Foreskin keratinocyte (primary cell): ENCODE measurements at places on chromosomes 16 and 17. TPM values are rescaled to one million over a fixed set of nuclear protein-coding genes. Genes with fewer than 3 reads are reported as not detected.
A peak's percentile ranks its signal among the peaks of the same experiment; 100 is the strongest.

SPNS3 gene
- total RNA-seq = not detected in 2 replicates

LRRC37A gene
- total RNA-seq = 1.1 and 2.3 TPM in 2 replicates

PDILT gene
- total RNA-seq = not detected in 2 replicates

AANAT gene
- not detected in 2 replicates for total RNA-seq

TEX19 gene
- total RNA-seq = 0.07 TPM in 1 of 2 replicates, not detected in the other

CACNG1 gene
- not detected in 2 replicates for total RNA-seq

SLC47A1 gene
- 1.8 and 2.0 TPM in 2 replicates for total RNA-seq

RNF167 gene
- 118 and 119 TPM in 2 replicates for total RNA-seq

TNFSF13 gene
- 2.4 and 2.6 TPM in 2 replicates for total RNA-seq

TBC1D3D gene
- 0.21 and 0.88 TPM in 2 replicates for total RNA-seq

DNA sequence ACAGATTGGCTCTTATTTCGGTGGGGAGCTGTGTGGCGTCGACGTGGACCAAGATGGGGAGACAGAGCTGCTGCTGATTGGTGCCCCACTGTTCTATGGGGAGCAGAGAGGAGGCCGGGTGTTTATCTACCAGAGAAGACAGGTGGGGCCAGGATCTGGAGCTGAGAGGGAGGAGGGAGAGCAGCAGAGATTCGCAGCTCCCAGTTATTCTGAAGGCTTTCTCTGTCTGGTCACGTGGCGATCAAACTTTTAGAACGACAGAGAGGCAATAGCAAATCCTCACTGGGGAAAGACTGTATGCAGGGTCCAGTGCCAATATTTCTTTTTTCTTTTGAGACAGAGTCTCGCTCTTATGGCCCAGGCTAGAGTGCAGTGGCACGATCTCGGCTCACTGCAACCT lies 22.2 kb downstream of the ITGAL start:
- DNase-seq = no peak

- peak; percentile 46 for DNase-seq
Observed at GRCh38 chr16:30054959-30055553, 10.5 kb upstream of the ALDOA start.

DNA sequence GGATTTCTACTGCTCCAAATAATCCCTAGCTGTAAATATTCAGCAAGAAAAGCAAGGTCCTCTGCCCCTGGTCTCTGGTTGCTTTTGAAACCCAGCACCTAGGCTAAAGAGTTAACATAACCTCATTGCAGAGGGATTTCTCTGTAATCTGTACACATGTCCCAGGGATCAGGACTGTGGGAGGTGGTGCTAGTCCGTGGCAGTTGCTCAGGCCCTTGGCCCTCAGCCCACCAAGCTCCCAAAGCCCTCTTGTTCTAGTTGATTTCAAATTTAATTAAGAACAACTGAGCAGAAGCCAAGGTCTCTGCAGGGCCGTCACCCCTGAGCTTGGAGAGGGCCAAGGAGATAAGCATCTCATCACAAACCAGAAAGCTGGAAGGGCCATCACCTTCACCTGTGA lies 181.1 kb downstream of the SOX9 start:
- no peak for DNase-seq

- no peak for DNase-seq
Observed at GRCh38 chr16:19884611-19885450, at the start of gene GPRC5B. Gene GPRC5B, minus strand, starts transcription at chr16:19884848. Its CDS starts 12,003 bp downstream, at chr16:19872845.

DNA sequence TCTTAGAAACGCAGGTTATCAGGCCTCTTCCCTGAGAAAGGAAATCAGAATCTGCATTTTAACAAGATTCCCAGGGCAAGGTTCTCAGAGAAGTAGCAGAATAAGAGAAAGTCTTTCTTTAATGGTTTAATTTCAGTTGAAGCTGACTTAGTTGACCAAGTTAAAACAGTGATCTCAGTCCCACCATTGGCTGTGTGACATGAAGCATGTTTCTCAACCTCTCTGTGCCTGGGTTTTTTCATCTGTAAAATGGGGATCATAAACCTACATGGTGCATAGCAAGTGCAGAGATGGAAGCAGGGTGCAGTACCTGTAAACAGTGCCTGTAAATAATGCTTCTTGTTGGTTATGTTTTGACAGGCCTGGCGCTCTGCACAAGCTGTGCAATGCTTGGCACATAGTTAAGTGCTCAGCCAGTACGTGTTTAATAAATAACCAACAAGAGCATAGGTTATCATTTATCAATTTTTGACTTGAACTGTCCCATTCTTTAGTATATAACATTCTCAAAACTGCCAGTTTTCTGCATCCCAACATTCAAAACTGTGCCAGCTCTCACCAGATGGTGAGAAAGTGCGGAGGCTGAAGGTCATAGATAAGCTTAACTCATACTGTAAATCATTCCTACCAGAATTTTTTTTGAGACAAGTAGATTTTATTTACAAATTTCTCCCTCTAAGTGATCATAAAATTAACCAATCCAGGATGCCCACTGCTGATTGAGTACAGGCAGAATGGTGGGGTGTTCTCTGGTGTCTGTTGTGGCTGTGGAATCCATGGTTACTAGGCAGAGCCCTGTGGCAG lies 6.9 kb downstream of the C17orf67 start:
- DNase-seq = no peak

DNA sequence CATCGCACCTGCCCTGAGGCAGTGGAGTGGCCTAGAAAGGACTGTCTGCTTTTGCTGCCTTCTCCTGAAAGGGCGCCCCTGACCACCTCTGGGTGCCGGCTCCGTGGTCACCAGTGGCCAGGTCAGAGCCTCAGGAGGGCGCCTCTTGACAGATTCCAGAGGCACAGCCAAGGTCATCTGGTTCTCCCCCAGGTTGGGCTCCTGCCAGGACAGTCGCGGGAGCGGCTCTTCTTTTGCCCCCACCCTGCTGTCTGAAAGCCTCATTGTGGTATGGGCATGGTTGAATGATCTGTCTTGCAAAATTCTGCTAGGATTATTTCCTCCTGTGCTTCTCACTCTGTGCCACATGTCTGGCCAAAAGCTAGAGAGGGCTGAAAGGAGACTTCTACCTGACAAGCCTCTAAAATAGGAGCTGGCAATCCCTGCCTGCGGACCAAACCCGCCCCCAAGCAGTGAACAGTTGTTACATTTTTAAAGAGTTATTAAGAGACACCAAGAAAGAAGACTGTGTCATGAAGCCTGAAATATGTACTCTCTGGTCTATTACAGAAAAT lies 82.8 kb downstream of the SNX29 start:
- no peak for DNase-seq

- DNase-seq = no peak
Observed at GRCh38 chr16:24141917-24142316, 114.2 kb upstream of the CACNG3 start.

- no peak for DNase-seq
Observed at GRCh38 chr17:62807812-62808575, at the start of gene MARCHF10. Gene MARCHF10, minus strand, starts transcription at chr17:62808314. Its CDS starts 6,579 bp downstream, at chr17:62801735.

GRCh38 chr16:86449446-86450095 lies 60.8 kb upstream of the FOXF1 start:
- no peak for DNase-seq

- no peak for DNase-seq
Observed at GRCh38 chr16:69482410-69482991, 58.1 kb downstream of the CYB5B start.

GRCh38 chr16:7650431-7650830 lies 317.8 kb downstream of the RBFOX1 start:
- DNase-seq = no peak

GRCh38 chr17:83161298-83162034 lies 82.1 kb downstream of the METRNL start:
- no peak for DNase-seq

- no peak for DNase-seq
Observed at GRCh38 chr17:38434178-38434665, 6.0 kb downstream of the ARHGAP23 start.

DNA sequence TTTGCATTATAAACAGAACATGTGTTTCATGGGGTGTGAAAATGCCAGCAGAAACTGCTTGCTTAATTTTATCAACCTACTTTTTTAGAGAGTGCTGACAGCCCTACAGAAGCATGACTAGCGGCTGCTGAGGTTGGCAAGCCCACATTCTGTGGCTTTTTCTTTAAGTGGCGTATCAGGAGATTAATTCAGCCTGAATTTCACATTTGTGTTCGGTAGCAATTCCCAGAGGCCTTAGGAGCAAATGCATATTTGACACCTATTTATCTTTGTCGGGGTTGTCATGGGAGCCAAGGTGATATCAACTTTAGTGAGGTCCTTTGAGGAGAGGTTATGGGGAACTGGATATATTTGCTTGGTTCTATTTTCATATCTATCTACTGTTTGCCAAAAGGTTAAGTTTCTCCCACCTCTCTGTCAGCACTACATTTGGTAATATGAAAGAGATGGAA lies 140.9 kb downstream of the KCNJ2 start:
- DNase-seq = no peak

DNA sequence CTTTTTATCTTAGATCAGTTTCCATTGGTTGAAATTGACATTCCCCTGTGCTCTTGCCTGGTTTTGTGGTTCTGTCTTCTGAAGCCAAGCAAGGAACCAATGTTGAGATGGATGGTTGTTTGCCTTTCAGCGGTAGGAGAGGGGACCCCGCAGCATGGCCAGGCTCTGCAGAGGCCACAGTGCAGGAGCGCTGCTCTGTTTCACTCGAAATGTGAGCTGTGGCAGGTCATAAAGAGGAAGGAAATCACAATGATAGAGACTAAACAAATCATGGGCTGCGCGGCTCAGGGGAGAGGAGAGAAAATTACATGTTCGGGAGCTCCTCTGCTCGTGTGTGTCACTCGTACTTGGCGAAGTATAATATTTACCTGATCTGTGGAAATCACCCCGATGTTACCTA lies 148.2 kb downstream of the SNX29 start:
- DNase-seq = no peak

GRCh38 chr16:12406158-12406557 lies 397.5 kb downstream of the CPPED1 start:
- DNase-seq = no peak

- no peak for DNase-seq
Observed at GRCh38 chr16:1441391-1441829, 2.9 kb downstream of the CCDC154 start.

DNA sequence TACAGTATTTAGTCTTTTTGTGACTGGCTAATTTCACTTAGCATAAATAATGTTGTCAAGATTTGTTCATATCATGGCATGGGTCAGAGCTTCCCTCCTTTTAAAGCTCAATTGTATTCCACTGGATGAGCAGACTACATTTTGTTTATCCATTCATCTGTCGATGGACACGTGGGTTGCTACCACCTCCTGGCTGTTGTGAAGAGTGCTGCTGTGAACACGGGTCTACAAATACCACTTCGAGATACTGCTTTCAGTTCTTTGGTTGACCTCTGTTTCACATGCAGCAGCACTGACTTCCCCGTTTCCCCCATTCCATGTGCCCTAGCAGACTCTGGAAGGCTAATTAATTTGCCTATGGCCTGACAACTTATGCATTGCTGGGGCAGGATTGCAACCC lies 285.4 kb downstream of the SHISA9 start:
- DNase-seq = no peak

- DNase-seq = no peak
Observed at GRCh38 chr16:82524976-82525375, 101.8 kb upstream of the CDH13 start.

- DNase-seq = peak; percentile 61
Observed at GRCh38 chr16:79007614-79008013, 592.9 kb downstream of the MAF start.

GRCh38 chr17:60355663-60356594 lies 36.0 kb downstream of the USP32 start:
- no peak for DNase-seq

DNA sequence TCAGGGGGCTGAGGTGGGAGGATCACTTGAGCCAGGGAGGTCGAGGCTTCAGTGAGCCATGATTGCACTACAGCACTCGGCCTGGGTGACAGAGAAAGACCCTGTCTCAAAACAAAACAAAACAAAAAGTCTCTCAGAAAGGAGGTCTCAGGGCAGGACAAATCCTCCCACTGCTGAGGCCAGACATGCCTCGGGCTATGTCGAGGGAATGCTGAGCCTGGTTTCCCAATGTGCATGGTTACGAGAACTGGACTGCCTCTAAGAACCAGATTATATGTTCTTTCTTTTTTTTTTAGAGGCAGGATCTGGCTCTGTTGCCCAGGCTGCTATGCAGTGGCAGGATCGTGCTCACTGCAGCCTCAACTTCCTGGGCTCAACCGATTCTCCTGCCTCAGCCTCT lies 27.6 kb downstream of the TRAP1 start:
- DNase-seq = no peak

DNA sequence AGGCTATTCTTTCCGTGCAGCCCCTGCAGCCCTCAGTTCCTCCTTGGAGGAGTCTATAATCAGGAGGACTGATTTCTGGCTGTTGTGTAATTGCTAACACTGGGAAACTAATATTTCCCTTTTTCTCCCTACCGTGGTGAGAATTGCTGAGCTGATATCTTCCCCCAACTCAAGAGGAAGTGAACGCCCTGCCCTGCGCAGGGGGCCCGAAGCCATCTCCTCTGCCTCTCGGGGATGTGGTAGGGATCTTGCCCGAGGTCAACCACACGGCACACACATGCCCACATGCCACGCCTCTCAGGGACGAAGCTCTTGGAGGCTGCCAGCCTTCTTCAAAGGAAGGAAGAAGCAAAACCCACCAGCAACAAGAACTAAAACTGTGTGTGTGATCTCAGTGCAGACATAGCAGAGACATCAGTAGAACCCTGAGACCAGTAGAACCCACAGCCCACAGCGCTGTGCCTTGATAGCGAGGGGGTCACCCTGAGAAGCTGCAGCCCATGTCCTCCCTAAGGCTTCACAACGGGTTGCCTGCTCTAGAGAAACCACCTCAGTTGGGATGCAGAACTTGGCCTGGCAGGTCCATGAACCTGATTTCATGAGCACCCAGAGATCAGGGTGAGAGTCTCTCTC lies 8.9 kb upstream of the ULK2 start:
- no peak for DNase-seq

GRCh38 chr17:50976951-50977472 lies 110.9 kb upstream of the TOB1 start:
- DNase-seq = no peak

- peak; percentile 86 for DNase-seq
Observed at GRCh38 chr16:54286366-54287130, at the start of gene IRX3. Gene IRX3, minus strand, starts transcription at chr16:54286787. Its CDS starts 737 bp downstream, at chr16:54286050.

GRCh38 chr16:66901626-66902025 lies 17.1 kb downstream of the CDH16 start:
- DNase-seq = no peak

- no peak for DNase-seq
Observed at GRCh38 chr17:30477774-30478115, 537 bp downstream of the GOSR1 start.

GRCh38 chr17:80421381-80422090 lies 6.6 kb downstream of the ENDOV start:
- peak; percentile 3 for DNase-seq

DNA sequence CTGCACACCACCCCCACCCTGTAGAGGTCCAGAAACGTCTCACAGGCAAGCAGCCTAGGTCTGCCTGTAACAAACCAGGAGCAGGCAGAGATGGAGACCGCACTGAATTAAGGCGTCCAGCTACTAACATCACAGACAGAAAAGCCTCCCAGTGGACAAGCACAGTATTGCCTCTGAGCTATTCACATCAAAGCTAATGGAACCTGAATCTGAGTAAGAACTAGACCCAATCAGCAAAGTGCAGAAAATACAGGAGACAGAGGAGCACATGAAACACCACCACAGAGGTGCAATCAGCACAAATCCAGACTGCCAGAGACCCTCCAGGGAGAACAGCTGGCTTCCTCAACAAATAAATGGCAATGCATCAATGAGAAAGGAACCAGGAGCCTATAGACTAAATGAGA lies 22.2 kb upstream of the PEMT start:
- peak; percentile 70 for DNase-seq
